ENCODE measurements at places on chromosomes 6 and 20. TPM values are rescaled to one million over a fixed set of nuclear protein-coding genes. Genes with fewer than 3 reads are reported as not detected.
A peak's percentile ranks its signal among the peaks of the same experiment; 100 is the strongest.

DNA sequence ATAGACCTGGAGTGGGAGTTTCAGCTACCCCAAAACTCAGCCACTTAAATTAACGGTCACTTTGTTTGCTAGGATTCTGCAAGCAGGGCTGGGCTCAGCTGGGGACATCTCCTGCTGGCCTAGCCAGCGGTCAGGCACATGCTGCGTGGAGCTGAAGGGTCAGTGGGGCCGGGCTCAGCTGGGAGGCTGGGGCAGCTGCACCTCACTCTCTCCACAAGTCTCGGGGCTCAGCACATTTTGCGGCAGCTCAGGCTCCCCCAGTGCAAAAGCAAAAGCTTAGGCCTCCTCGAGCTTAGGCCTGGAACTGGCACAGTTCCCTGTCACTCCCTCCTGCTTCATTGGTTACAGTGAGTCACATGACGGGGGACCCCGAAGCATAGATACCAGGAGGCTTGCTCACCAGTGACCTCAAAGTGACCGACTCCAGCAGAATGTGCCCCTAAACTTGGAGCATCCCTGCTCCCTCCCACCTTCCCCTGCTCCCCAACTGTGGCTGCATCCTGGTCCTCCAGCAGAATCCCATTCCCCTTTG is 80.6 kb upstream of the CST7 start:
- DNase-seq: no peak

- DNase-seq: no peak
These were observed 468.5 kb downstream of the KIF16B start for GRCh38 chr20:16104783-16105182.

- DNase-seq: peak; percentile 35
These were observed 78.5 kb upstream of the TRDN start for GRCh38 chr6:123715006-123715863.

DNA sequence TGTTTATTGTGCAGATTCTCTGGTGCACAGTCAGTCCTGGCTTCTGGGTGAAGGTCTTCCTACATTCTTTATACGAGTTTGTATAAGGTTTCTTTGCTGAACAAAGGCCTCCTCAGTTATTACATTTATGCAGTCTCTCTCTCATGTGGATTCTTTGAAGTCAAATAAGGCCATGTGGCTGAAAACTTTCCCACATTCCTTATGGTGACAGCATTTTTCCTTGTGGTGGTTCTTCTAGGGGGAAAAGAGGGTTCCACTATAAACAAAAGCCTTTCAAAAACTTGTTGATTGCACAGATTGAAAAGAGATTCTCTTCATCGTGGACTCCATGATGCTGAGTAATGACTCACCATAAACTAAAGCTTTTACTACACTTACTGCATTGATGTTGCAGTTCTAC is 19.2 kb downstream of the ZSCAN12 start:
- no peak for DNase-seq

DNA sequence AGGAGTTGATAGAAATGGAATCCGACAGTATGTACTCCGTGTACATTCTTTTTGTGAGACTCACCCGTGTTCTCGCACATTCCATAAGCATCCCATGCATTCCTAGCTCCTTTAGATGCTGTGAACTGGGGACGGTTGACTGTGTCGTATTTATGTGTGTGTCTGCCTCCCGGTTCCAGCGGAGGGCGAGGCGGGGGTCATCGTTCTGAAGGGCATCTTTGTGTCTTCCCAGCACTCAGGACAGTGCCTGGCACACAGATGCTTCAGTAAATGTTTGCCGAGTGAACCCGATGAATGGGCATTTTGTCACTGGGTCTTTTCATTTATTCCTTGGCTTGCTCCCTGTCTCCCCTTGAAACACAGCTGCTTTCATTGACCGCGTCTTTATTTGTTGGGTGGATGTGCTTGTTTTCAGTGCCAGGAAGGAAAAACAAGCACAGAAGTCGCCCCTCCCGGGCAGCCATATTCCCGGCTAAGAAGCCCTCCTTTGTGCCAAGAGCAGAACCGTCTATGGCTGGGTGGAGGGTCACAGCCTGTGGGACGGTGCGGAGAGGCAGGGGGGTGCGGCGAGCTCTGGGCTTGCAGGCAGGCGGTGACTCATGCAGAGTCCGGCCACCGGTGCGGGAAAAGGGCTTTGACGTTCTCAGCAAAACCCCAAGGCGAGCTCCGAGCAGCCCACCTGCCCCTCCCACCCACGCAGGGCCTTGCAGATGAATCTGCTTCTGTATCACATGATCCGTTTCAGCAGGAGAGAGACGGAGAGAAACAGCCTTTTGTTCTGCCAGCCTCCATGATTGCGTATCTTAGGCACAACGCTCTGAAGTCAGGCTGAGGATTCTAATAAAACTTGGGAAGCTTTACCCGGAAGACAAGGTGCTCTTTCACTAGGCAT is 11.2 kb upstream of the PSMG4 start:
- DNase-seq: peak; percentile 37

DNA sequence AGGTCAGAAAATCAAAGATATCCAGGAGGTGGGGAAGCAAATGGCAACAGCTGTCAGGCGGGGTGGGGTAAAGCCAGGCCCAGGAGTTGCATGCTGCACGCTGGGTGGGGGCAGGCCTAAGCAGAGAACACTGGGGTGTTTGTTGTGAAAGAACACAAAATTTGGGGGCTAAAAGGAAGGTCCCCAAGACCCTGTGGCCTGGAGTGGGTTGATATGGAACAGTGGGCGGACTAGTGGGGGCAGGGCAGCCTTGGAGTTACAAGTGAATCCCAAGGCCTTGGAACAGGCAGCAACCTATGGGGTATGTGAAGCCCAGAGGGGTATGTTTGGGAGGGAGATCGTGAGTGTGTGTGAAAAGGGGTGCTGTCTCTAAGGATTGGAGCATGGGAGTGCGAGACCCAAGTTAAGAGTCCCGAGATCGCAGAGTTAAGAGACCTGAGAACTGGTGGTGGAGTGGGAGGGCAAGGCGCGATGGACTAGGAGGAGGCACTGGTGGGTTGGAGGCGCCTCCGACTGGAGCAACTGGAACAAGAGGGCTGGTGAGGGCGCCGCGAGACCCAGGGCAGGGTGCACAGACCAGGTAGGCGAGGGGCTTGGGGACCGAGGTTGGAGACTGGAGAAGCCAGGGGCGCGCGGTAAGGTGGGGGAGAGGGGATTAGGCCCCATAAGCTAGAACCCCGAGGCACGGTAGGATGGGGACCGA is 658 bp downstream of the CUL7 start:
- no peak for DNase-seq

DNA sequence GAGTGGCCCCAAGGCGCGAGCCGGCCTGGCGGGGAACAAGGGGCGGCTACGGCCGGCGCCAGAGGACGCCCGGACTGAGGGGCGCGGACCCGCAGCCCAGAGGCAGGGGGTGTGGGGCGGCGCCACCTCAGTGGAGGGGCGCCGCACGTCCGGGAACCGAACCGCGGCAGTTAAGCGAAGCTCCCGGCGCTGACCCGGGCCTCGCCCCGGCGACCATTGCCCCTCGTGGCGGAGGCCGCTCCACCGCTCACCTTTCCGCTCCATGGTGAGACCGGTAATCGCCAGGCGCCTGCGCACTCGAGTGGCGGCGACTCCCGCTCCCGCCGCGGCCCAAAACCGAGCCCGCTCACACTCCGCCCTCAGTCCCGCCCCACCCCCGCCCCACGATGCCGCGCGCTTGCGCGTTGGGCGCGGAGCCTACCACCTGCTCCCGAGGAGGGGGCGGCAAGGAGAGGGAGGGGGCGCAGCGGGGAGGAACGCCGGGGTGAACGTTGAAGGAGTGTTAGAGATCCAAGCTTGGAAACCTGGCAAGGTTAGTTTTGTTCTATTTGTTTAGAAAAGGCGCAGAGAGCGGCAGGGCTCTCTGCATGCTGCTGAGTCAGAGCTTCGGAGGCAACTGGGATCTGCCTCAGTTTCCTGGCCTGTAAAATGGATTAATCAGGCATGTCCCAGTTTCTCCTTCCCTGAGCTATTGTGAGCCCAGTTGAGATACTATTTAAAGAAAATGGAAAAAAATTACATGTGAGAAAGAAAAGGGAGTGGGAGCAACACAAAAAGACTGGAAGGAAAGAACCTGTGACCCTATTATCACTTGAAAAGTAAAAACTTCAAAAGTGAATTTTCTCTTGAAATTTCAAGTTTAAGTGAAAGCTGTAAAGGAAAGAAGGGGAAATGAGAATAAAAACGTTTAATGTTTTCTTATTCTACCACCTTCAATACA is at the start of gene SRPK1:
SRPK1 (minus strand) TSS at position 306 of the 940 bp plus-strand sequence; CDS start at position 264, 42 bp downstream.
- peak; percentile 66 for DNase-seq

DNA sequence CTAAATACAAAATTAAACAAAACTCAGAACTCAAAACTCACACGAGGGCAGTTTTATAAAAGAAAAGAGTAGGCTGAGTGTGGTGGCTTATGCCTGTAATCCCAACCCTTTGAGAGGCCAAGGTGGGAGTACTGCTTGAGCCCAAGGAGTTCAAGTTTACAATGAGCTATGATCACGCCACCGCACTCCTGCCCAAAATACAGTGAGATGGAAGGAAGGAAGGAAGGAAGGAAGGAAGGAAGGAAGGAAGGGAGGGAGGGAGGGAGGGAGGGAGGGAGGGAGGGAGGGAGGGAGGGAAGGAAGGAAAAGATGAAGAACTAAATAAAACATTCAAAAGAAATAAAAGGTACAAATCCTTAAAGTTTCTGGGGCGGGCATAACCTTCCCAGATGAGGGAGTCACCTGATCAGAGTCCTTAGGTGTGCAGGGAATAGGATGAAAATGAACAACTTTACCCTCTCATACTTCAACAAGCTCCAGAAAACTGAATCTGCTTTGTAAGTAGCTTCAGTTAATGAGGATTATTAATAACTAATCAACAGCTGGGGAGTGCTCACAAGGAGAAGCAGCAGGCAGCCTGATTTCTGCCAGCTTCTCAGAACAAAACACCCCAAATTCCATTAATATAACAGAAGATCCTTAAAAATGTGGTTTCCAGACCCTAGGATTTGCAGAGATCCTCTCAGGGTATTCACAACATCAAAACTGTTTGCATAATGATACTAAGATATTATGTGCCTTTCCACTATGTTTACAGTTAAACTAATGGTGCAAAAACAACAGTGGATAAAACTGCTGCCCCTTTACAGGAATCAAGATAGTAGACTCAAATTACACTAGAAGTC is 21.8 kb downstream of the LMBRD1 start:
- DNase-seq: no peak

DNA sequence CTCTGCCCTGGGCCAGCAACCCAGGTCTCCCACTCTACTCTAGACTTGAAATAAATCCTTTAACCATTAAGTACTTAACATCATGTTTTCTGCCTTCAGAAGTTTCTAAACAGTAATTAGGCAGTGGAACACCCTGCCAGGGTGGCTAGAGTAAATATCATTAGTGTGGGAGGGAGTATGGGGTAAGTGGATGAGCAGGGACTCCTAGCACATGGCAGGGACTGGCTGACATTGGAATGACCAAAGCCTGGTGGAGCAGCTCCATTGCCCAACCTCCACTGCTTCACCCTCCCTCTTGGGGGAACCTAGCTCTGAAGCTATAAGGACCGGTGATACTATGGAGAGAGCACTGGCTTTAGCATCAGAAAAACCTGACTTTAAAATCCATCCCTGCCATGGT is 167.1 kb downstream of the MAFB start:
- DNase-seq: no peak

GRCh38 chr6:22411376-22412105 is 114.7 kb upstream of the PRL start:
- no peak for DNase-seq

- DNase-seq: no peak
These were observed 147.7 kb downstream of the KCNQ5 start for GRCh38 chr6:72769459-72770125.

GRCh38 chr20:43800186-43800585 is 73.4 kb upstream of the GTSF1L start:
- DNase-seq: no peak

- no peak for DNase-seq
These were observed 373.4 kb upstream of the SYNCRIP start for GRCh38 chr6:86016077-86016476.

DNA sequence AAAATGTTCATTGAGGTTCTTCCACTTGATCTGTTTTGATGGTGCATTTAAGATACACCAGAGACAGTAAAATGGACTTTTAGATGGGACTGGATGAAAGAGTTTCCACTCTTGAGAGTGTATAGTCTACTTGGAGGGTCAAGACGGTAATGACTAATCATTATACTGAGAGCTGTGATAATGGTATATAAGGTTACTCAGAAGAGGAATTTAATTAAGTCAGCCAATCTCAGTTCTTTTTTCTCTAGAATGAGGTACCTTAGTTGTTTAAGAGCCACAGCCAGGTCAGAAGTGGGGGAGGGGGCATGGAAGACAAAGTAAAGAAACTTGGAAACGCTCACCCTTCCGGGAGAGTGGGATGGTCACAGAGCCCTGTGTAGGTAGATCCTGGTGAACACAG is 123.9 kb downstream of the MAP3K4 start:
- DNase-seq: no peak

- DNase-seq: no peak
These were observed 604.4 kb upstream of the NOX3 start for GRCh38 chr6:156060013-156060412.

- DNase-seq: peak; percentile 41
These were observed 130.4 kb downstream of the OLIG3 start for GRCh38 chr6:137363805-137364138.

GRCh38 chr20:32997431-32997830 is 6.8 kb downstream of the SUN5 start:
- no peak for DNase-seq

LPIN3 gene
- 10.0 TPM for total RNA-seq

PAK5 gene
- total RNA-seq: not detected

GGTLC1 gene
- total RNA-seq: not detected

CEP57L1 gene
- 11.9 TPM for total RNA-seq

MEP1A gene
- not detected for total RNA-seq

NKX2-2 gene
- total RNA-seq: not detected

ANKRD6 gene
- 9.5 TPM for total RNA-seq

RAB44 gene
- under 0.01 TPM for total RNA-seq

LY6G5B gene
- 2.3 TPM for total RNA-seq

ELOVL2 gene
- total RNA-seq: under 0.01 TPM
